Bone marrow (tissue), 2 donors: ENCODE measurements at places on chromosomes 11 and 22.

DNA sequence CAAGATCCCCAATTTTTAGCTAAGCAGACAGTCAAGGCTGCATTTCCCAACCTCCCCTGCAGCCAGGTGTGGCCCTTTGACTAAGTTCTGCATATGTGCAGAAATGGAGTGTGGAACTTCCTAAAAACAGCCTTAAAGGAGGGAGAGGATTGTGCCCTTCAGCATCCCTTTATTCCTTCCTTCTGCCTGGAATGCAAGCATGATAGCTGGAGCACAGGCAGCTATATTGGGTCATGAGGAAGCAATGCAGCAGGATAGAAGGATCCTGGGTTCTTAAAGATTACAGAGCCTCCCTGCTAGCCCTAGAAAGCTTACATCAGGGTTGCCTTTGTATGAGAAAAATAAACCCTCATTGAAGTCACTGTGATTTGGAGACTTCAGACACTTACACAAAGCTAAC is 29.9 kb downstream of the FADD start:
- no peak for DNase-seq

- DNase-seq, result no peak
These were observed 17.4 kb downstream of the SGSM3 start for GRCh38 chr22:40387746-40388145.

GRCh38 chr11:36890121-36890679 is 292.2 kb upstream of the RAG2 start:
- DNase-seq, result no peak

- no peak for DNase-seq
These were observed 10.1 kb upstream of the CDC42EP2 start for GRCh38 chr11:65304613-65305012.

DNA sequence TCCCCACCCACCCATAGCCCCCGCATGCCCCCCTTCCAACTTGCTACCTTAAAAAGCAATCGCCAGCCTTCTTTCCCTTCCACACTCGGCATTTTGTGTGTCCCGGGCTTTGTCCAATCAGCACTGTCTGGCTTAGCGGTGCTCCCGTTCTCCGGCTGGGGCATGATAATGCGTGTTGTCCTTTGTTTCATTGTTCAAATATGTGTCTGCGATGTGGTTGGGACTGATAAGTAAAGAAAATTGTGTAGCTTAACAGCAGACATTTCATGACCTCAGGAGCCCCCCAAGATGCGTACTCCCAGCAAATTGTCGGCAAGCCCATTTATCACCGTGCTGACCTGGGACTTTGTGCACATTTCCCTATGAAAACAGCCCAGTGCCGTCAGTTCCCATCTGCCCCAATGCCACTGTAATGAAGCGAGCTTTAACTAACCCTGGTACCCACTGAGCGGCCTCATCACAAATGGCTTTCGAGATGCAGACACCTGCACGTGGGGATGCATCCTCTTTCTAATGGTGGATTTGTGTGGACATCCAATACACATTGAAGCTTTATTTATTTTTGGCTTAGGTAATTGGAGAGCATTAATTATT is 167.0 kb upstream of the E2F8 start:
- no peak for DNase-seq

- DNase-seq, result peak; percentile 80
These were observed 789 bp upstream of the KDM2A start for GRCh38 chr11:67118181-67118766.

- no peak for DNase-seq
These were observed 110.6 kb downstream of the NECTIN1 start for GRCh38 chr11:119618208-119618909.

DNA sequence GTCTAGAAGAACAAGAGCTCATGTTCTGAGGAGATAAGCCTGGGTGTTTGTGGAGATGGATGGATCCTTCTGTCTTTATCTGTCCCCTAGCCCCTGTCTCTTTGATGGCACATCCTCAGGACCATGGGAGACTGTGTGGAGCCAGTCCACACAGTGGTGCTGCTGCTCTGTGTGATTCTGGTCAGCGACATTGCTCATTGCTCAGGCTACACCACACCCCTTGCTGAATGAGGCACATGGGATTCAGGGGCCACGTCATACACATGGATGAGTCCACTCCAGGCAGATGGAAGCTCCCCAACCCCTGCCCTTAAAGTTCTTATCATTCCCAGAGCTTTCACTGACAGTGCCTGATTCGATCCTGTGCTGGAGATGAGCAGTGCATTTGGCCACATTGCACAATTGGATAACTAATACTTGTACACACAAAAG is 222.2 kb downstream of the NAV2 start:
- no peak for DNase-seq

GRCh38 chr11:86740628-86741483 is 59.5 kb upstream of the PRSS23 start:
- peak; percentile 12 for DNase-seq

- DNase-seq, result no peak
These were observed 256.5 kb downstream of the CNTN5 start for GRCh38 chr11:99277281-99277680.

DNA sequence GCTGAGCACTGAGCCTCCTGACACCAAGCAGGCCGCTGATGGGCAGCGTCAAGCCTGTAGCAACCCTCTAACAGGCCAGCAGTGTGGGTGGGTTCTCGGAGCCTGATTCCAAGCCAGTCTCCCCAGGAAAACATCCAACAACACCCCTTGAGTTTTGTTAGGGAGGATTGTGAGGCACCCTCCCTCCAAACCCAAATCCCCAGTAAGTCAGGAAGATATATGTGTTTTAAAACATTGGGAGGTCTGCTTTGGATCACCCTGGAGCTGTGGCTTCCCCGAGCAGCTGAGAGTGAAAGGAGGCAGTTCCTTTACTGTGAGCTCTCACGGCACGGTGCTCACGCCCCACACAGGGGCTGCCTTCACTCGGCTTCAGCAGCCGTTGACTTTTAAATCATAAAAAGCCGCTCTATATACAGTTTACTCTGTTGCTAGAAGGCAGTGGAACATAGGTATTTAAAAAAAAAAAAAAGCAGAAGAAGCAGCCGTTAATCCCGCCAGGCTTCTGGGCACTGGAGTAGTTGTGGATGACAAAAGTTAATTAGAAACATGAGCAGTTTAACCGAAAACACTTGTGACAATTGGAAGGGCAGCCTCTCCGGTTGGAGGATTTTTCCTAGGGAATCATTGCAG is 218.6 kb downstream of the NAV2 start:
- DNase-seq, result no peak

- no peak for DNase-seq
These were observed 35.4 kb upstream of the CD44 start for GRCh38 chr11:35103366-35104208.

DNA sequence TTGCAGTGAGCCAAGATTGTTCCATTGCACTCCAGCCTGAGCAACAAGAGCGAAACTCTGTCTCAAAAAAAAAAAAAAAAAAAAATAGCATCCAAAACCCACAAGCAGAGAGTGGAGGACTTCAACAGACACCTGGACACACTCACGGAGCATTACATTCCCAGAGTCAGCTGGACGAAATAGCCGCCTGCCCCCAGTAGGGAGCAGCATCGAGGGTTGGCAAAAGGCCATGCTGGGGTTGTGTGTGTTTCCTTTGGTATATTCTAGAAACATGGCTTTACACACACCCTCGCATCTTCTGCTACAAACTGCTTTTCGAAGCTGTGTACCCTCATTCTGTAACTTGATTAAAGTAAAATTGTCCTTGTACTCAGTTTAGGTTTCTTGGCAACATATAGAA is 5.3 kb downstream of the ADA2 start:
- DNase-seq, result peak; percentile 5

GRCh38 chr11:56948991-56949515 is 39.7 kb upstream of the OR5AK2 start:
- DNase-seq, result no peak

GRCh38 chr11:77193167-77193566 is 65.1 kb downstream of the MYO7A start:
- no peak for DNase-seq

DNA sequence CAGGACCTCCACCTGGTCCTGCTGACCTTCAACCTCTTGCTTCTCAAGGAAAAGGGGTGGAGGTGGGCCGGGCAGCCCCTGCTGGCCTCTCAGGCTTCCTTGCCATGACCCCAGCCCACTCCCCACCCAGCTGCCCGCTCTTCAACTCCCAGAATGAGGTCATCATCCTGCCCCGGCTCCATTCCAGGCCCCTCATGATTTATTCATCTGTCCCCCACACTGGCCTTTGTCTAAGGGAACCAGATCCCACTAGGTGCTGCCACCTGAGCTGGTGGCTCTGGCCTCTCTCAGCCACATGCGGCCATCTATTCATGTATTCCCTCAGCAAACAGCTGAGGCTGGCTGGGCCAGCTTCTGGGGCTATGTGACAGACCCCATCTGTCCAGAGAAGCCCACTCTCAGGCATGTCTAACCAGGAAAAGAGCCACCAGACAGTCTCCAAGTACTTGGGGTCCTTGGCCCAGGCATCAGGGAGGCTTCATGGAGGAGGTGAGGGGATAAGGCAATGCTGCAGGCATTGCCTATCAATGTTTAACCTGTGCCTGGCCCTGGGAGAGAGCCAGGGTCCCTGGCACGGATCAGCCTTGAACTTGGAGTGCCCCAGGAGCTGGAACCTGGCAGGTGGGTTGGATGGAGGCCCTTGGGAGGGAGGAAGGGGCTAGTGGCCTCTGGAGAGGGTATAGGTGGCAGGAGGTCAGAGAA is 2.2 kb upstream of the CABP2 start:
- DNase-seq, result no peak

DNA sequence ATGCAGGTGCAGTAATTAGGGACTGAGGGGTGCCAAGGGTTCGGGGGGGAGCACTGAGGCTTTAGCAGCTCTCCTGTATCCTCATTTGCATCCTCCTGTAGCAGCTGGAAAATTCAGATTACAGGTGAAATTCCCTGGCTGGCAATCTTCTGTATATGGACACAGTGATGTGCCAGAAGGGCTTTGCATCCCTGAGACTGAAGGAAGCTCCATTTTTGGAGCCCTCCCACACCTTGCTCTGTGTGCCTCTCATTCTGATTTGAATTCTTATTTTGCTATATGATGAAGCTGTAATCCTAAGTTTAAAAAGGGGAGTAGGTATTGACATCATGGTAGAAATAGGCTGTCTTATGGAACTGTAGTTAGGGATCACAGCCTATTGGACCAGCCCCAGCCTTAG is 46.6 kb downstream of the SCN3B start:
- DNase-seq, result no peak

GRCh38 chr22:30572840-30573593 is 1.4 kb downstream of the GAL3ST1 start:
- DNase-seq, result no peak

GRCh38 chr22:45503816-45504372 is 1.2 kb downstream of the FBLN1 start:
- no peak for DNase-seq

GRCh38 chr22:46445771-46446420 is 91.5 kb downstream of the CELSR1 start:
- no peak for DNase-seq

GRCh38 chr11:8988329-8989234 is 15.2 kb downstream of the NRIP3 start:
- no peak for DNase-seq

DNA sequence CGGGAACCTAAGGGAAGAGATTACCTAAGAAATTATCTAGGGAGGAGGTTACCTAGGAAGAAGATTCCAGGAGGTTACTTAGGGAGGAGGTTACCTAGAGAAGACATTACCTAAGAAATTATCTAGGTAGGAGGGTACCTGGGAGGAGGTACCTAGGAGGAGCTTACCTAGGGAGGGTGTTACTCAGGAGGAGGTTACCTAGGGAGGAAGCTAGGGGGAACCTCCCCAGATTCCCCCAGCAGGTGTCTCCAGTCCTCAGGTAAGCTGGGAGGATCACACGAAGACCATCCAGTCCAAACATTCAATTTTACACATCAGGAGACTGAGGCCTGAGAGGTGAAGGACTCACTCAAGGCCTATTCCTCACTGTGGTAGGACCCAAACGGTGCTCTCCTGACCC is 482.8 kb downstream of the TBC1D22A start:
- DNase-seq, result no peak

DNA sequence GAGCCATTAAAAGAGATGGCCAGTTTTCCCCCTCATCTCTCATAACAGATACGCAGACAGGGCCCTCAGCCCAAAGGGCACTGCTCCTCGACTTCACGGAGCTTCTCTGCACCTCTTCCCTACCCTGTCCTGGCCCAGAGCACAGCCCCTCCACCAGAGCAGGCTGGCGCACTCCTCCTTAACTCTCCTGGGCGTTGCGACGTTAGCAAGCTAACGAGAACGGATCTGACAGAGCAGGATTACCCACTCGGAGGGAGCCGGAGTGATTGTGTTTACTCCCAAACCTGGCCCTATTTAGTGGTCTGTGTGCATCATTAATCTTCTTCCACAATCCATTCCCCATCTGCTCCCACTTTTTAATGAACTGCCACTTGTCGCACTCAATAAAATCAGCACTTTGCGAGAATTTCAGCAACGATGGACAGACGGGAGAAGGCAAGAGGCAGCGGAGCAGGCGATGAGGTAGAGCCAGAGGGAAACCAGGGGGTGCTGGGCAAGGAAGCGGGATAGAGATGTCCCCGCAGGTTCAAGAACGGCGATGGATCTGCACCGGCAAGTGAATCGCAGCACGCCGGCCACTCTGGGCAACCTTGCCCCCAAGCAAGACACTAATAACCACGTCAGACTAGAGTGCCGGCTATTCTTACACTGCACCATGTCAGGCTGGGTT is 159.4 kb downstream of the BUD13 start:
- no peak for DNase-seq

DNA sequence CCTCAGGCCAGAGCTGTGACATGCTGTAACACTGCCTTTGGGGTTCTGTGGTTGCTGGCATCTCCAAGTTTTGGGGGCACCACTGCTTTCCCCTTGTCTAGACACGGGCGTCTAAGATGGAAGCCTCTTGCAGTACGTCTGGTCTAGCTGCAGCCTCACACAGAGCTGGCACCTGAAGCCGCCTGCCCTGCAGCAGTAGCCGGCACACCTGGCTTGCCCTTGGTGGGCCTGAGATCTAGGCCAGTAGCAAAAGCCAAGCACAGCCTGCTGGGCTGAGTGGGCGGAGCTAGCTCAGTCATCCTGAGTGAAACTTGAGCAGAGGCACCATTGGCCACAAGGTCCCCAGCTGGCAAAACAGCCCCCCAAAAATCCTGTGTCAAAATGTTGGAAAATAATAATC is 154.2 kb downstream of the DLG2 start:
- DNase-seq, result no peak

DNA sequence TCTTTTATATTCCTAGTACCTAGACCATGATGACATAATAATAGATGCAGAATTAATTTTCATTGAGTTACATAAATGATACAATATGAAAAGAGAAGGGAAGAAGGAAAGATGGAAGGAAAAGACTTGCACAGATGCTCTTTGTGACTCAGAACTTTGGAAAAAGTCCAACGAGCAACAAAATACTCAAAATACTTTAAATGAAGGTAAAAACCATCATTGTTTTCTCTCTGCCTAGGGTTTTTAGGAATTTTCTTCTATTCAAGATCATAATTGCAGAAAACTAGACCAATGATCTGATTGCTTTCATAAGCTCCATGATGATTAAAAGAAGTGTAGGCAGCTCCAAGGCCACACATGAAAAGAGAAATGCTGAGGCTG is 276.9 kb downstream of the KIRREL3 start:
- no peak for DNase-seq

DNA sequence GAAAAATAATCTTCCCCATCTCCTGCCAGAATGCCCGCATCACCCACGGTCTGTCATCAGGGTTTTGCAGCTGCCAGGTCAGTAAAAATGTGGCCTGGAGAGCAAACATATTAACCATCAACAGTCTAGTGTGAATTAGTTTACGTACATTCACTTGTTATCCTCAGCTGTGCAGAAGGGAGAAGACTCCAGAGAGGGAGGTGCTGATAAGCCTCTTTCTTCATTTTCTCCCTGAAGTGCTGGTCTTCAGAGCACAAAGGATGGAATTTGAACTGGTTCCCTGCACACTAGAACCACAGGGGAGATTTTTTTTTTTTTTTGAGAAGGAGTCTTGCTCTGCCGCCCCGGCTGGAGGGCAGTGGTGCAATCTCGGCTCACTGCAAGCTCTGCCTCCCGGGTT is 8.2 kb downstream of the FGF19 start:
- no peak for DNase-seq
